NCI-H1694 treated with DMSO at 0.1 percent for 48 hours (cell line): ENCODE measurements at places on chromosomes 3 and 15.

GRCh38 chr15:84909029-84909428 is 24.6 kb downstream of the SLC28A1 start:
- DNase-seq, result no peak

DNA sequence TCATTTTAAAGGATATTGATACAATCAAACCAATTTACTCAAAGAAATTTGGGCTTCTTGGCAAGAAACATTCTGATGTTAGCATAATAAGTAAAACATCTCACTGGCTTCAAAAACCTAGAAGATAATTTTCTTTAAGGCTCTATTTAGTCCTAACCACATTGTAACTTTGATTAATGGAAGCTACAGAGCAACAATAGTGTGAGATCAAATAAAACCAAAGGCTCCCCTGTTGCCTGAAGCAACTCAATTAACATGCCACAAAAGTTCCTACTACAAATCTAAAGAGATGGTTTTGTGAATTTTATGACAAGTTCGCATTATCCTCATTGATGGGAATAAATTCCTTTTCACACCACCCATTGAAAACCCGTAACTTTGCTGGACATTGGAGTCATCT is 5.9 kb downstream of the DPH6 start:
- DNase-seq, result no peak

GRCh38 chr3:195879416-195880036 is 28.8 kb downstream of the TNK2 start:
- no peak for DNase-seq

- DNase-seq, result no peak
These were observed 8.2 kb downstream of the C3orf22 start for GRCh38 chr3:126550488-126551051.

DNA sequence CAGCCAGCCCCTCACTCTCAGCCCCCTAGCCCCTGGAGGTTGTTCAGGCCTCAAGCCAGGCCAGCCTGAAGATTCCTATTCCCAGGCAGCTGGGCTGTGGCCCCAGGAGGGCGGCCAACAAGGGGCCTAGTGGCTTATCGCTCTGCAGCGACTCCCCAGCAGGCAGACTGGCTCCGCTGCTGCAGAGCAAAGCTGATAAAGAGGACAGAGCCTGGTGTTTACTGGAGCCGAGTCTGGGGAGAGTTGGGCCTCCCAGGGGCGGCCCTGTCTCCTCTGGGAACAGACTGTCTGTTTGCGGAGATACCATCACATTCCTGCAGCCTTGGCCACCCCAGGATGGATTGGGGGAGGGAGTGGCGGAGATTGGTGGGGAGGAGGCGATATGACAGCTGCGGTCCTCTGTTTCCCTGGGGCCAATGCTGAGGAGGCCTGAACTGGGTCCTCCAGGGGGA is 22.4 kb upstream of the SMAD6 start:
- no peak for DNase-seq

GRCh38 chr15:70348226-70348543 is 250.5 kb upstream of the TLE3 start:
- DNase-seq, result no peak

- no peak for DNase-seq
These were observed 31.8 kb downstream of the P3H2 start for GRCh38 chr3:190088890-190089289.

- no peak for DNase-seq
These were observed 533.1 kb upstream of the NAALADL2 start for GRCh38 chr3:174325834-174326700.

- no peak for DNase-seq
These were observed 199.4 kb upstream of the ARRDC4 start for GRCh38 chr15:97761110-97761509.

GRCh38 chr3:120931593-120931992 is 23.6 kb downstream of the STXBP5L start:
- no peak for DNase-seq
